ENCODE measurements at places on chromosomes 6 and 20. TPM values are rescaled to one million over a fixed set of nuclear protein-coding genes. Genes with fewer than 3 reads are reported as not detected.
A peak's percentile ranks its signal among the peaks of the same experiment; 100 is the strongest.

Gene SLC52A3
- polyA plus RNA-seq = 4.0 TPM

Gene L3MBTL1
- polyA plus RNA-seq = 26.6 TPM

Gene CCN6
- 2.7 TPM for polyA plus RNA-seq

Gene NKAIN4
- 20.7 TPM for polyA plus RNA-seq

Gene IL17F
- polyA plus RNA-seq = 0.40 TPM

Gene HDAC2
- polyA plus RNA-seq = 280 TPM

Gene DNAH8
- 0.90 TPM for polyA plus RNA-seq

GRCh38 chr20:32249030-32249738, 28.3 kb upstream of the KIF3B start:
- DNase-seq = no peak

DNA sequence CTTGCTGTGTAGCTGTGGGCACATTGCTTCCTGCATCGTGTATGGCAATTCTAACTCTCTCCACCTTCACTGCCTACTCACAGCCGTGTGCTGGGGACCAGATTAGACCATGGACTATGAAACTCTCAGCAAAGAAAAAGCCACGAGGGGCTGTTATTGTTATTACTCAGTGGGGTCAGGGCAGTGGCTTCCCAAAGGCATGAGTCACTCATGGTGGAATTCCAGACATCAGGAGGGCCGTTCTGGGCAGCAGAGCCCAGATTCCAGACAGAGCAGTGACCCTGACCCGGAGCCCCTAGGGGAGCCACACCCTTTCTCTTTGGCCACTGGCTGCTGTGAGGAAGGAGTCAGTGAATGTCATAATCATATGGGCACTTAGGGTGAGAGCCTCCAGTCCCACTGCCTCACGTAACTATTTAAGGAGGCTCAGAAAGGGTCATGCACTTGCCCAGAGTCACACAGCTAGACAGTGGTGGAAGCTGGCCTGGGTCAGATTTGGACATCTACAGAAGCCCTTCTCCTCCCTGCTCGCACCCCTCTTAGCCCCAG, 22.2 kb upstream of the CCN5 start:
- DNase-seq = no peak

GRCh38 chr6:68756454-68757375, 121.6 kb downstream of the ADGRB3 start:
- DNase-seq = no peak

GRCh38 chr6:20044883-20045282, 167.4 kb downstream of the MBOAT1 start:
- no peak for DNase-seq

GRCh38 chr6:129647044-129647443, 62.9 kb downstream of the ARHGAP18 start:
- no peak for DNase-seq

GRCh38 chr6:35341557-35341956, 801 bp upstream of the PPARD start:
- no peak for DNase-seq

- DNase-seq = no peak
These were observed 201.2 kb downstream of the FOXA2 start for GRCh38 chr20:22383156-22383555.

GRCh38 chr6:87293526-87293925, 28.9 kb upstream of the SMIM8 start:
- DNase-seq = no peak

DNA sequence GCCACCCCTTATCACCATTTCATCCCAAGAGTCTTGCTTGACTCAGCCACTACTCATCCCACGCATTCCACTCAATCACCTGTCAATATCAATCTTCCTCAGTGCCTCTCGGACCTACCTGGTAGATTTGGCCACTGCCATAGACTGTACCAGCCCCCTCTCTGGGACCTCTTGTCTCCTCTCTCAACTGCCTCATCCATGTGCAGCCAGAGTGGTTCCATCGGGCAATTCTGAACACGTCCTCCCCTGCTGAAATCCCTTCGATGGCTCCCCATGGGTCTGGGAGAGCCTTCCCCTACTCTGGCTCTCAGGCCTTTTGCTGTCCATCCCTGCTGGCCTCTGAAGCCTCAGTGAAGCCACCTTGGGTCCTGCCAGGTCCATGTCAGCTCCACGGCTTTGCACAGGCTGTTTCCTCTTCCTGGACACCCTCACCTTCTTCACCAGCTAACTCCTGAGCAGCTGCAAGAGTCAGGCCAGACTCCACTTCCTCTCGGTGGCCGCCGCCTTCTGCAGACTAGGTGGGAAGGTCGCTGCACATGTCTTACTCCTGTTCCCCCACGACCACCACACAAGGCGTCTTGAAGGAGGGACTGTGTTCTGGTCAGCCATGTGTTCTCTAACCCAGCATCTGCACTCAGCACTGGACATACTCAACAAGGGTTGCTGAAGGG, 120.4 kb downstream of the TOX2 start:
- DNase-seq = no peak

GRCh38 chr6:168387426-168387825, 53.6 kb upstream of the SMOC2 start:
- DNase-seq = no peak

- peak; percentile 60 for DNase-seq
These were observed 21.4 kb upstream of the PREP start for GRCh38 chr6:105424175-105424783.
